T47D (cell line): ENCODE measurements at places on chromosomes 2 and 18.

DNA sequence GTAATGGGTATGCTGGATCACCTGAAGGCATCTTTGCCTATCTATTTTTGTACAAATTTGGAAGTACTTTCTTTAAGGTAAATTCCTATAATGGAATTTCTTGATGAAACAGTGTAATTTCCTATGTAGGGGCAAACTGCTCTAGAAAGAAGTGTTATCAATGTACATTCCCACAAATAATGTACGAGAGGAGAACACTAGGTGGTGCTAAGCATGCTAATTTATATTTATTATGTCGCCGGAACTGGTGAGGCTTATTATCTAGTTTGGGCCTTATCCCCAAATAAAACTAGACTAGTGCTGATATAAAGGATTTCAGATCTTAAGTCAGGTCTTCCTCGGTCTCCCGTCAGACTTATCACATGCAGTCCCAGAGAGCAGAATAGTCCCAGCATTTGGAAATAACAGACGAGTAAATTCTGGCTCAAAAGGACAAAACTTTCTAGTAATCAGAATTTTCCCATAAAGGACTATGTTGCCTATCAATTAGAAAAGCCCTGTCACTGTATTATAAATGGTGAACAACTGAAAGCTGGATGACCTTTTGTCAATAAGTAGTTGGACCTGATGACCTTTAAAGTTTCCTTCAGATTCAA, 86.9 kb upstream of the RBBP8 start:
- no peak for DNase-seq

DNA sequence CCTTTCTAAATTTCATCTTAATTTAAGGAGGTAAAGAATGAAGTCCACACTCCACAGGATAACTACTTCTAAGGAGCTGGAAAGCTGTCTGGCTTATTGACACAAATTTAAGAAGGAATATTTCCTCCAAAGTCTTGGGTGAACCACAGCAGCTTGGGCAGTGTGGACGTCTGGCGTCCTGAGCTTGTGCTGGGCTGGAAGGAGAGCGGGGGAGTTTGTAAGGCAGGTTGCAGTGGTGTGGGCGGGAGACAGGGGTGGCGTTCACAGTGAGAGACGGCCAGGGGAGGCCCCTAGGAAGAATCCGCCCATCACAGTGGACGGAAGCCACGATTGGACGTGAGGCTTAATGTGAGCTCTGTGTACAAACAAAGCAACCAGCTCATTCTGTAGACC, 25.7 kb downstream of the ADI1 start:
- DNase-seq: no peak

GRCh38 chr2:229417916-229418315, 146.8 kb upstream of the PID1 start:
- no peak for DNase-seq

DNA sequence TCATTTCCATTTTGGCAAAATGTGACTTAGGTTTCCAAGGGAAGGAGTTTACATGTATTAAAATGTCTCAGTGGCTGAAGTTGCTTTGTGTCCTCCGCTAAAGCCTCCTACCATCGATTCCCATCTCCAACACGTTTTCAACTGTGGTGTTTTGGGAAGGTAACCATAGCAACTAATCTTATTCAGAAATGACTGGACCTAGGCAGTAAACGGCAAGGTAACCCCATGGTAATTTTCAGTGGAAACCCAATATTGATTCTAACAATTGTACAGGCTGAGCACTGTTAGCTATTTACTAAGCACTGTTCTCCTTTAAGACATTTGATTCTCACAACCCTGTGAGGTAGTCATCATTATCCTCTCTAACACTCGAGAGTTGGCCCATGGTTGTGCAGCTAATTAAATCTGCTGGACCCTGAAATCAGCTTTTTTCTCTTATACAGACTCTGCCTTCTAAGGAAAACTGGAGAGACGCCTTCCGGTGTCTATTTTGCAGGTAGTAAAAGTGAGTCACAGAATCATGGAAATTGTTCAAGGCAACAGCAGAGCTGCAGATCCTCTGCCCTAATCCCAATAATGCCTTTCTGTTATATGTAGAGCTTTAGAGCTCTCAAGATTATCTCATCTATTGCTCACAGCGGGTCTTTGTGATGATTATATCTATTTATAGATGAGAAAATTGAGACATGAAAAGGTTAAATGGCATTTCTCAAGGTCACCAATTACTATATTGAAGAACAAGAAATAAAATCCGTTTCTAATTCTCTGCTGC, 36.2 kb downstream of the FASTKD2 start:
- no peak for DNase-seq

- DNase-seq: no peak
Measured at GRCh38 chr2:197244349-197244748, 66.2 kb downstream of the ANKRD44 start.

DNA sequence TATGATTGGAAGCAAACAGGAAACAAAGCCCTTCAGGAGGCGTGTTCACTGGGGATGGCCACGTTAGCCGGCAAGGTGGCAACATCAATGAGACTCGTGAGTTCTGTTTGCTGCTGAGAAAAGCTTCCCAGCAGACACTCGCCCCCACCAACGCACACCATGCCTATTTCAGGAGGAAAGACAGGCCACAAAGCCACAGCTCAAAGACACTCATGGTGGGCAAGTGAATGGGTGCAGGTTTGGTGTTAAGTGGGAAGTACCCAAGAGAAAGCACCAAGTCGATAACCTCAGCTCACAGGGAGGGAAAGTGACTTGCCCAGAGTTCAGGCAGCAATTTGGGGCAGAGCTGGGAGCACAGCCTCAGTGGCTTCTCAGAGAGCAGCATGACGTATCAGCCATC, 10.5 kb upstream of the MTERF4 start:
- no peak for DNase-seq

- DNase-seq: no peak
Measured at GRCh38 chr2:144798034-144798433, 278.1 kb upstream of the ZEB2 start.

- DNase-seq: no peak
Measured at GRCh38 chr18:64807560-64807959, 658.7 kb upstream of the LINC00305 start.

GRCh38 chr2:217945530-217945929, 57.3 kb downstream of the TNS1 start:
- no peak for DNase-seq

DNA sequence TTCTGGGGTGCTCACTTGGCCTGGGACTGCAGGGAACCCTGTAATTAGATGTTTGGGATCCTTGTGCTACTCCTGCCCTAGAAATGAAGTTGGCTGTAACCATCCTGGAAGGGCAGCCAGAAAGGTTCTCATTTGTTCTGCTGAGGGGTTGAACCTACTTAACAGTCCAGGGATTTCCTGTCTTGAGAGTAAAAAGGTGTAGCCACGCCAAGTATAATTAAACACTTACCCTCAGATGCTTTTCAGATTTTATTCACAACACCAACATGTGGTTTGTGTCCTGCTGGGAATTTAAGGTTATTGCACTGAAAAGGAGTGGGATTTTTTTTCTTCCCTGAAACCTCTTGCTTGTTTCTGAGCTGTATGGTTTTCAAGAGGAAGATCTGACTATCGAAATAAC, 222.4 kb upstream of the APCDD1 start:
- no peak for DNase-seq

DNA sequence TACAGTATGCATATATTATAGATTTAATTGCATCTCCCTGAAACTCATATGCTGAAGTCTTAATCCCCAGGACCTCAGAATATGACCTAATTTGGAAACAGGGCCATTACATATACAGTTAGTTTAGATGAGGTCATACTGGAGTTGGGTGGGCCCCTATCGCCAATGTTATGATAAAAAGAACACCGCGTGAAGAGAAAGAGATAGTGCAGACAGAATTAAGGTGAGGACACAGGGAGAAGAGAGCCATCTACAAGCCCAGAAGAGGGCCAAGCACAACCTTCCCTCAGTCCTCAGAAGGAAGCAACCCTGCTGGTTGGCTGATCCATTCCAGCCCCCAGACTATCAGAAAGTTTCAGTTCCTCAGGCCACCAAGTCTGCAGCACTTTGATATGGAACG, 311.9 kb upstream of the RAB6C start:
- DNase-seq: no peak

- DNase-seq: no peak
Measured at GRCh38 chr2:207239754-207240494, 74.2 kb upstream of the KLF7 start.

DNA sequence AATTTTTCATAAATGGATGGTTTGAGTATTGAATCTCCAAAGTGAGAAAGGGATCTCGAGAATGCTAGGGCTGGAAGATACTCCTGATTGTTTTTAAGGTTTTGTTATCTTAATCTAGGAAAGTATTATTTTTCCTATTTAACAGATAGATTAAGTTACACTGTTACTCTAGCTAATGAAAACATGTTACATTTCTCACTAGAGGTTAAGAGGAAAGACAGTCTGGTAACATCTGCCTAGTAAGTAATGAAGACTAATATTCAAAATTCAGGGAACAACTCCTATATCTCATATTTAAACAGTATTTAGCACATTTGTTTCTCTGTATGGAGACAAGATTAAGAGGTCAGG, 2.0 kb downstream of the GALNT3 start:
- no peak for DNase-seq

GRCh38 chr2:232897598-232898408, 27.7 kb downstream of the SNORC start:
- no peak for DNase-seq

DNA sequence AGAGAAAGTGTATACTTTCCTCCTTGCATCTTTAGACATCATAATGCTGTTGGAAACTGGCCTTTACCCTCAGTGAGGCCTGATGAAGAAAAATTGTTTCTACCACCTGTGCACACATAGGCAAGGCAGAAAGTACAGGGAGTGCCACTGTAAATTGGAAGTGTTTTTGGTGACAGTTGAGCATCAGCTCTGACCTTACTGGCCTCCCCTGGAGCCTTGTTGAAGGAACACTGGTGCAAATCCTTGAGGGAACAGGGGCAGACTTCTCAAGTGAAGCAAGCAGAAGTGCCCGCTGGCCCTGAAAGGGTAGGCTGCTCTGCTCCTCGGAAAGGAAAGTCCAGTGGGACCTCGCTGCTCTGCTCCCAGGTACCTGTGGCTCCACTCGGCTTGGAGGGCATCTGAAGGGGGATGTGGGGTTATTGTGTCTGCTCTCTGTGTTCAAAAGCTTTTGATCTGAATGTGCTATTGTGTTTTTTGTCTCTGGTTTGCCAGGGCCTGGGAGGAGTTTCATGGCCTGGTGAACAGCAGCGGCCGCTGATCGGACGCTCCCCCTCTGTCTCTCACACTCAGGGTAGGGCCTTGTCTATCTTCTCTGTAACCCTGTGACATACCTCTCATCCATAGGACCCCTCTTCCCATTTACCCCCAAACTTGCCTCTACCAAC, 23.4 kb downstream of the EIF4E2 start:
- no peak for DNase-seq

- no peak for DNase-seq
Measured at GRCh38 chr2:113698892-113699447, 57.5 kb downstream of the SLC35F5 start.

- DNase-seq: no peak
Measured at GRCh38 chr2:226838722-226839121, 2.9 kb downstream of the RHBDD1 start.

DNA sequence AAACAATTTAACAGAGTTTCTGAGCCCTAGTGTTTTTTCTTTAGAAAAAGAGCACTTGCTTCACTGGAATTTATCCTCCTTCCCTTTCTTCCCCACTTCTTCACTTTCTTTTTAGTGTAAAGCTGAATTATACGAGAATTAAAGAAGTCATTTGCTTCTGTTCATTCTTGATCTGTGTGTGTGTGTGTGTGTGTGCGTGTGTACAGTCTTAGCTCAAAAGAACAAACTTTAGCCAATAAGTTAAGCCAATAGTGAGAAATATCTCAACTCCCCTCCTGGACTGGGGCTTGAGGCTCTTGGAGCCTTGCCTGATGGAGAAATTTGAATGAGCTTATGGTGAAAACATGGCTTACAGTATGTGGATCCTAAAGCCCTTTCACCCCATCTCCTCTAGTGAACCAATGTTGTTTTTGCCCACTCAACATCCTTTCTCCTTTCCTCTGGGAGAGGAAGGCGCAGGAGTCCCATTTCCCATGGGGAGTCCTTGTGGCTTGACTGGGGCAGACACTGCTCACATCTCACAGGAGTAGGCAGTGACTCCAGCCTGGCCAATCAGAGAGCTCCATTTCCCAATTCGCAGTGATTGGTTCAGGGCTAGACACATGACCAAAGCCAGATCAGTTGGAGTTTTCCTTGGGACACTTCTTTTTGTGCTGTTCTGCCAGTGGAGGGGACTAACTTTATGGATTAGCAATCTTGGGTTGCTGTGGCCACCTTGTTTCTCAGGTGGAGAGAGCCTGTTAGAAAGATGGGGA, 16.3 kb upstream of the MYO3B start:
- DNase-seq: no peak

DNA sequence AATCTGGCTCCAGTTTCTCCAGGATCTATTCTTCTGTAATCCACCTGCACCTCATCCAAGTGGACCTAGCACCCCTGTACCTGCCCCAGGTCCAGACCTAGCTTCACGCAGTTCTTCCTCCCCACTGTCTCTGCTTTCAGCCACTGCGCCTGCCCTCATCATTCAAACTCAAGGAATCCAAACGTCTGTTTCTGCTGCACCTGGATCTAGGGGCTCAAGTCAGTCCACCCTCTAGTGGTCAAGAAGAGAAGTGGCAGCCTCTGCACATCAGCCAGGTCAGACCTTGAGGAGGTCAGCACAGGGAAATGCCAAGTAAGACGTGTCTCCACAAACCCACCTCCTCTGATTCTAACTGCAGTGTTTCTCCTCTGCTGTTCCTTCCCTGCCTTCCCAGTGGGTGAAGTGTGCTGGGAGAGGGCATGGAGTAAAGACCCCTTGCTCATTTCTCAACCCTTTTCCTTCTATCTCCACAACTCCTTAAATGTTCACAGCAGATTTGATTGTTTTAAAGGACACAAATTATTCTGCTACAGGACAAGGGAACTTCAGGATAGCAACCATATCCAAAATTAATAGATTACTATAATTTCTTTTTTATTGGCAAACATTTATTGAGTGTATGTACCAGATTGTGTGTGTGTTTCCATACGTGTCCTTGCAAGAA, 8.6 kb upstream of the RNF152 start:
- DNase-seq: peak; percentile 52

GRCh38 chr2:152012697-152013096, 86.1 kb downstream of the CACNB4 start:
- no peak for DNase-seq

- peak; percentile 89 for DNase-seq
Measured at GRCh38 chr2:64606479-64607363, 47.0 kb downstream of the SERTAD2 start.
